ENCODE measurements at places on chromosomes 4 and X.

DNA sequence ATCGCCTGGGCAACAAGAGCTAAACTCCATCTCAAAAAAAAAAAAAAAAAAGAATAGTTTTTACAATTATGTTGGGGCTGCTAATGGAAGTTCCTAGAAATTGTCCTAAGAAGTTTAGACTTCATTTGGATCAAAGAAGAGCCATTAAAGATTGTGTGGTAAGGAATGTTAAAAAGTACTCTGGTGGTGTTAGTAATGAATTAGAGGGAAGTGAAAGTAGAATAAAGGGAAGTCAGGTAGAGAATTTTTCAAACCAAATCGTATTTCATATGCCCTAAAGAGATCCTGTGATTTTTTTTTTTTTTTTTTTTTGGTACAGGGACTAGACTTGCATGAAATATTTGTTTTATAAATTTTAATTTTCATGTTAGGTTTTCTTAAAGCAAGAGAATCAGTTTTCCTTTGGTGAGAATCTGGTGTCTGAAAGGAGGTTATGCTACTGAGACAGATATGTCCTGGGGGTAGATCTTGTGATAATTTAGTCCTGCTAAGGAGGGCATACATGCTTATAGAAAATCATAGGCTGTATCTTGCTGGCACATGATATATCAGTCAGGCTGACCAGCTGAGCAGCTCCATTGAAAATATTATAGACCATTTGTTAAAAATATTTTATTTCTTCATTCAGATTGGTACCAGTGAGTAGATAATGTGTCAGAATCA is 10.7 kb downstream of the SEC24B start:
- DNase-seq, result no peak

DNA sequence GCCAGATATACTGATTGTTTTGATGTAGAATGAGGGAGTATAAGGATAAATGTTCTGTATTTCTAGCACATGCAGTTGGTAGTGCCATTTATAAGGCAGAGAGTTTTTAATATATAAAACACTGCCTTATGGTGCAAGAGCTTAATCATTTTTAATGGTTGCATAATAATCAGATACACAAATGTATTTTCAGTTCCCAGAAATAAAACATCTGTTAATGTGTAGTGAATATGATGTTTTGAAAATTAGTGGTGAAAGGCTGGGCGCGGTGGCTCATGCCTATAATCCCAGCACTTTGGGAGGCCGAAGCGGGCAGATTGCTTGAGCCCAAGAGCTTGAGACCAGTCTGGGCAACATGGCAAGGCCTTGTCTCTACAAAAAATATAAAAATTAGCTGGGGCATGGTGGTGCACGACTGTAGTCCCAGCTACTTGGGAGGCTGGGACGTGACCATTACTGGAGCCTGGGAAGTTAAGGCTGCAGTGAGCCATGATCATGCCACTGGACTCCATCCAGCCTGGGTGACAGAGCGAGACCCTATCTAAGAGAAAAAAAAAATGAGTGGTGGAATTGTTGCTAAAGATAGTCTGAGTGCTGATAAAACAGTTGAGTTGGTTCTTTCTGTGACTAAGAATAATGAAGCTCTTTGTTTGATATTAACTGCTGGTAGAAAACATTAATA is 29.3 kb downstream of the CLCN3 start:
- DNase-seq, result no peak

GRCh38 chr4:55437356-55437796 is 41.6 kb downstream of the TMEM165 start:
- no peak for DNase-seq

- DNase-seq, result no peak
These were observed 88.3 kb upstream of the DDIT4L start for GRCh38 chr4:100278567-100278966.

DNA sequence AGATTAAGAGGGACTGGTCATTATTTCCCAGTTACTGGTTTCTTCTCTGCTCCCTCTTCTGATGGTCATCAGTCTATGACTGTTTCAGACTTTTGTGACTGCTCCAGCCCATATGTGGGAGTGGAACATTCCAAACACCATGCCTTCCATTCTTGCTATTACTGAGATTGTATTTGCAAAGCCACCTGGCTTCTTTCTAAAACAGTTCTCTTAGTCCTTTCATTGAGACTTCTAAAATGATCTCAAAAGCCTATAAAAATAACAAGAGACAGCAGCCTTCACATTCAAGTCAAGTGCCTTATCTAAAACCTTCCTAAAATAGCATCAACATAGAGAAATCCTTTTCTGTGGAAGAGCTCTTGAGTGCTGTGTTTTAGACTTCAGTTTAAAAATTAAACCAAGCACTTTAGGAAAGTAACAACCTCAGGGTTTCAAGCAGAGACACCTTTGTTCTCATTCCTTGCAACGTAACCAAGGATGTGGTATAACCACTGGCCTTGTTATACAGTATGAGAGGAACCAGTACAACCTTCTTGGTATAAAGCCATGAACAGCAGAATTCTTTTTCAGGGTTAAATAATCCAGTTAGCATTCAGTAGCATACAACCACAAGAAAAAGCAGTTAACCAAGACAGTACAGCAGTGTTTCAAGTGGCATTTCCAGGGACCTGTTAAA is 97.1 kb downstream of the NFKB1 start:
- DNase-seq, result no peak

DNA sequence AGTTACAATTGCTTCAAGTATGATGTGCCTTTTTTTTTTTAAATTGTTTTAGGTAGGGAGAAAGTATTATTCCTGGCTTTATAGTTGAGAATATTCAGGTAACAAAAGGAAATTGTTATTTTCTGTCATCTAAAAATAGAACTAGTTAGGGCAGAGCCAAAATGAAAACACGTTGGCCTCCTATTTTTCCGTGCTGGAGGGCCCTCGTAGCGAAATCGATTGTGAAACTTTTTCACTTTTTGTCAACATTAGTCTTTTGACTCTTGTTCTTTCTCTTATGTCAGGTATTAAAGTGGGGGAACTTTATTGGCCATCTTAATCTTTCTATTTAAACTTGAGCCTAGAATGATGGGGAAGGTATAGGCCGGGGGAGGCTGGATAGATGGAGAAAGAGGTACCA is 104.9 kb downstream of the ARHGAP10 start:
- DNase-seq, result no peak

DNA sequence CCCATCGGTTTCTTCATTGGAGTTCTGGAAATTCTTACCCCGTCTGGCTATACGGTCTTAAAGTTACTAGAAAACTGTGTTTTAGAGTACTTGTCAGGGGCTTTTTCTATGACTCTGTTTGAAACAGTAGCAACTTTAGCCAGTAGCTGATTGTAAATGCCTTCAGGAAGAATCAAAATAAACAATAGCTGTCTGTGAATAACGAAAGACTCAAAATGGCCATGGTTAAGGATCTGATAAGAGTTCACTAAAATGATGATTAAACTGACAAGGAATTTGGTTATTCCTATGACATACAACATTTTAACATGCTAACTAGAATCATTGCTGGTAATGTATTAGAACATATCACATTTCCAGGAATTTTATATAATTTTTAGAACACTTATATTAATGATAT is 191.0 kb downstream of the EVC2 start:
- DNase-seq, result no peak

DNA sequence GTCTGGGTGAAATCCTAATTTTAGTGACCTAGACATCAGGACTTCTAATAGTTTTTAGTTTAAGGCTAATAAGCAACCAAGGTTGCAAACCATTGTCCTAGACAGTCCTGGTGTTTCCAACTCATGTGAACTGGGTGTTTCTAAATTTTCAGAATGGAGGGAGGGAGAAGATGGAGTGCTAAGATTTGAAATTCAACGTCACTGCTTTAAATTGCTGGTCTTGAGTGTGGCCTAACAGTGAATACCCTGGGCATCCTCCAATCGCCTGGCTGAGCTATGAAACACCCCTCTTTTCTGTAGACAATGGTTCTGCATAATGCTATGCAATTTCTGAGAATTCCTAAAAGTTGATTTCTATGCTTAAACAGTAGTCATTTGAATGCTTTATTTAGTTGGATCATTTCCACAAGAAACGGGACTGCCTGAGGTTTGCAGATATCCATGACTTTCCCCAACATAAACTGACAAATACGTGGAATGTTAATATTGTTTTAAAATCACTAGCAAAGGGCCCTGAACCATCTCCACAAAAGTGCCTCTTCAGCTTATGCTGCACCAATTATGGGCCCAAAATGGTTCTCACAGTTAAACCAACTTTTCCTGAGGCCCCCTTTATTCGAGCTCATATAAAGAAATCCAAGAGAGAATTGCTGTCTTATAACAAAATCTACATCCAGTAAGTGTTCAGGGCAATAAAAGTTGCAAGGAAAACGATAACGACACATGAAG is 1.1 kb downstream of the FBXL5 start:
- no peak for DNase-seq

DNA sequence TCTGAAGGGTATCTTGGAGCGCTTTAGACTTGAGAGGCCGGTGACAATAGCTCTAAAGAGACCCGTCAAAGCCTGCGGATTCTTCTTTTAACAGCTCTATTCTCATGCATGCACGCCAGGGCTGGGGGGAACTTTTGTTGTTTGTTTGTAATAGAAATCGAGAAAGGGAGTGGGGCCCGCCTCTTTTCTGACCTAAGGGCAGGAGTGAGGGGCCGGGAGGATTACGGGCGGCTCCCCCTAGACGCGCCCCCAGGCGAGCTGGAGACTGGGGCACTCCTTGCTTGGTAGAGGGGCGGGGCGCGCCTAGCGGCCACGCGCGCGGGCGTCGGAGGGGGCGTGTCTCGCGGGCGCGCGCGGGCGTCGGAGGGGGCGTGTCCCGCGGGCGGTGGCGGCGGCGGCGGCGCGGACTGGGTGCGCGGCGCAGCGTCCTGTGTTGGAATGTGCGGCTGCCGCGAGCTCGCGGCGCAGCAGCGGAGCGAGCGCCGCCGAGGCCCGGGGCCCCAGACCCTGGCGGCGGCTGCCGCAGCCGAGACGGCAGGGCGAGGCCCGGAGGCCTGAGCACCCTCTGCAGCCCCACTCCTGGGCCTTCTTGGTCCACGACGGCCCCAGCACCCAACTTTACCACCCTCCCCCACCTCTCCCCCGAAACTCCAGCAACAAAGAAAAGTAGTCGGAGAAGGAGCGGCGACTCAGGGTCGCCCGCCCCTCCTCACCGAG is at the start of gene REST:
REST (plus strand) TSS at position 412 of the 717 bp plus-strand sequence. CDS start 2,739 bp downstream, outside the sequence.
- peak; percentile 67 for DNase-seq

GRCh38 chr4:20890761-20891160 is 190.5 kb downstream of the PACRGL start:
- DNase-seq, result no peak

DNA sequence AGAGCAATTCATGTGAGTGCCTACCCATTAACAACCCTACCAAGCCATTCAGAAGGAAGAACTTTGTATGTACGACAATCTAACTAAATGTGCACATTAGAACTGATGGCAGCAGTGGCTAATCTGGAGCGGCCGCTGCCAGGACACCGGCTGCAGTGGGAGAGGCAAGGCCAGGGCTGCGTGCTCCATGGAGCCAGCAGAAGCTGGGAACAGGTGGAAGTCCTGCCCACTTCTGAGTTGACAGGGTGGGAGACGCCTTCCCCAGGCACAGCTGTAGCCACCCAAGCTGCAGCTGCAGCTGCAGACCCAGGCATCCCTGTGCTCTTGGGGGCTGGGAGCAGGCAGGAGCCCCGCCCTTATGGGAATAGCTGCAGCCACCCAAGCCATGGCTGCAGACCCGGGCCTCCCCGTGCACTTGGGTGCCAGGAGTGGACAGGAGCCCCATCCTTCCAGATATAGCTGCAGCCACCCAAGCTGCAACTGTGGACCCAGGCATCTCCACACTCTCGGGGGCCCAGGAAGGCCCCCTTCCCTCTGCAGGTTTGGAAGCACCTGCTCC is 79.1 kb upstream of the DDX60 start:
- DNase-seq, result no peak

DNA sequence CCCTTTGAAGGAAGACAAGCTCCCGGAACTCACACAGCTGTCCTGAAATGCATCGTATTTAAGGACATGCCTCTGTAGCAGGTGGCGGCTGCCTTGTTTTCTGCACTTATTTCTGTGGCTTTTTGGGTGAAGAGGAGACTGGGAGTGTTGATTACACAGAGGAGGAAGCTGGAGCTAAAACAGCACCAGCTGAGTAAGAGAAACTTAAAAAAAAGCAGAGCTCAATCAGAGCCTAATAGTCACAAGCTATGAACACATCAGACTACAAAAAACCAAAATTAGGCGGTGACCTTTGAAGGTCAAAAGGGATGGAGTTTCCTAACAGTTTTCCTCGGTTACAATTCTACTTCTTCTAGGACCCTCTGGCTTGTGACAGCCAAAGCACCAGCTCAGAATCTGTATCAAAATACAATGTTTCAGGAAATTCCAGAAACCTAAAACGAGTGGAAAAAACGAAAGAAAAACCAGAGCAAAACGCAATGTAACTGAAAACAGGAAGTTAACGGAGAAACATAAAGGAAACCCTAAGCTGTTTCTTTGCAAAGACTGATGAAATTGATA is 13.5 kb downstream of the PRKX start:
- DNase-seq, result no peak

DNA sequence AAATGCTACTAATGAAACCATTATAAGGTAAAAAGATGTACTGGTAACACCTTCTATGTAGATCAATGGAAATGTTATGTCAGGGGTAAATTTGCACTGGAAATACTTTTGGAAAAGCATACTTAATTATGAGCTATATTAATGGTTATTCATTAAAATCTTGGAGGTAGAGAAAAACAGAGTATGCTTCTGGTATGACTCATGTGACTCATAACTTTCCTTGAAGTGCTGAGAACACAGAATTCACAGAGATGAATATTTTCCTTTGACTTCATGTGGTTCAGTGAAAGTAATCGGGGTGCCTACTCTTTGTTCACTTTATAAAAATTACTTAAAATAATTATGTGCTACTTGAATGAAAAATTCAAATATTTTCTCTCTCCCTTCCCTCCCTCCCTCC is 254.2 kb downstream of the KCTD8 start:
- DNase-seq, result no peak
